ENCODE measurements at places on chromosomes 7 and 10.

DNA sequence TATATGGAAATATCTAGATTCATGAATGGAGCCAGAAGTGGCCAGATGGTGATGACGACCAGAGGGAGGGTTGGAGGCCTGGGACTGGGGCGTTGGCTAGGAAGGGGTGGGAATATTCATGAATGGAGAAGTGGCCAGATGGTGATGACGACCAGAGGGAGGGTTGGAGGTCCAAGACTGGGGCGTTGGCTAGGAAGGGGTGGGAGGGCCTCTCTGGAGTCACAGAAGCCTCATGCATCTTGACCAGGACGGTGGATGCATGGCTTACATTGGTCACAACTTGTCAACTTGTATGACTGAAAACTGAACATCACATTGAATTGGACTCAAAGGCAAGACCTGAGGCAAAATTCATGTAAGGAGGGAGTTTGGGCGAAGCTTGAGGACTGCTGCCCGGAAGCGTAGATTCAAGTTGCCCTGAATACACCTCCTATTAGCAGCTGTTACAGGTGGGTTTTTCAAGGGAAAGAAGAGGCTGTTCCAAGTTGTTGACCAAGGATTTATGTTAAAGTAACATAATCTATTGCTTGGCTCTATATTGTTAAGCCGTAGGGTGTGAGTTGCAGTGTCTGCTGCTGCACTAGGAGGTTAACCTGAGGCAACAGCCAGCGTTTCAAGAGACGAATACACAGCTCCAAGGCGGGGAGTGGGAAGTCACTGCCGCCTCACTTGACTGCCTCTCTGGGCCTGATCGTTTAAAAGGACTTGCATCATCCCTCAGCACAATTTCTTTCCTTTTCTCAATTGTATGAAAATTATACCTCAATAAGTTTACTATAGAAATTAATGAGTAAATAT is 55.1 kb upstream of the FAM20C start:
- DNase-seq, result no peak

DNA sequence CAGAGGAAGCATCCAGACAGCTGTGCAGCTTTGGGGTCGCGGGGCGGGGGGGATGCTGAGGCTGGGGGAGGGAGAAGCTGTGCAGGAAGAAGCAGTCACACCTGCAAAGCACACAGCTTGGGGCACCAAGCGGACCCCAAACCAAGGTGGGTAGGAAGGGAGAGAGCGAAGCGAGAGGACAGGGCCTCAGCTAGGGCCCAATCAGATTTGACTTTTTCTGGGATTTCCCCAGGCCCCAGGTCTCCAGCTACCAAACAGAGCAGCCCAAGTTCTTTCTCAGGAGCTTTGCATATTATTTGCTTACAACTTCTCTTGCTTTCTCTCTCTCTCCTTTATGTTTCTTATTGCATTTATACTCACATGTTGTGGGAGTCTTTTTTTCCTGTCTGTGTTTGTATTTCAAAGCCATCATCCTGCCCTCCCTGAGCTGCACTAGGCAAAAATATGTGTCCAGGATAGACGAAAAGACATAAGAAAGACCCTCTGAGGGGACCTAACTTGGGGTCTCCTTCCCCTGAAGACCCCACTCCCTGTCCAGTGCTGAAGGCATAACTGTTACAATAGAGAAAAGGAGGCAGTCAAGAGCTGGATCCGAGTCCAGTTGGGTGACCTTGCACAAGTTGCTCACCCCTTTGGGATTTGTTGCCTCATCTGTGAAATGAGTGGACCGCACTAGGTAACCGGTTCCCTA is 50.6 kb upstream of the SMNDC1 start:
- DNase-seq, result no peak

DNA sequence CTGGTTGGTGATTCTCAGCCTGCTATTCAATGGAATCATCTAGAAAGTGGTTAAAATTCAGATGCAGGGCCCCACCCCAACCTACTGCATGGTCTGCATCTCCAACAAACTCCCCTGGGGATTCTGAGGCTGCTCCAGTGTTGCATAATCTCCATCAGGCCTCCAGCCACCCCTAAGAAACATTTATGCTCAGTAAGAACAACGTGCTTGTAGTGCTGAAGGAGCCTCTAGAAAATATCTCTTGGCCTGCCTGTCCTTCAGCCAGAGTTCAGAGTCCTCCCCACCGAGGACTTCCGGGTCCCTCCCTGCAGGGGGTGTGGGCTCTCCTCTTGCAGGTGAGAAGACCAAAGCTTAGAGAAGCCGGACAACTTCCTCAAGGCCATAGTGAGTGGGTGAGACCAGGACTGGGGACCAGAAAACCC is 159.8 kb downstream of the SH3PXD2A start:
- DNase-seq, result peak; percentile 82

- DNase-seq, result peak; percentile 59
These were observed 23.0 kb upstream of the EGFR start for GRCh38 chr7:54995610-54996363.

DNA sequence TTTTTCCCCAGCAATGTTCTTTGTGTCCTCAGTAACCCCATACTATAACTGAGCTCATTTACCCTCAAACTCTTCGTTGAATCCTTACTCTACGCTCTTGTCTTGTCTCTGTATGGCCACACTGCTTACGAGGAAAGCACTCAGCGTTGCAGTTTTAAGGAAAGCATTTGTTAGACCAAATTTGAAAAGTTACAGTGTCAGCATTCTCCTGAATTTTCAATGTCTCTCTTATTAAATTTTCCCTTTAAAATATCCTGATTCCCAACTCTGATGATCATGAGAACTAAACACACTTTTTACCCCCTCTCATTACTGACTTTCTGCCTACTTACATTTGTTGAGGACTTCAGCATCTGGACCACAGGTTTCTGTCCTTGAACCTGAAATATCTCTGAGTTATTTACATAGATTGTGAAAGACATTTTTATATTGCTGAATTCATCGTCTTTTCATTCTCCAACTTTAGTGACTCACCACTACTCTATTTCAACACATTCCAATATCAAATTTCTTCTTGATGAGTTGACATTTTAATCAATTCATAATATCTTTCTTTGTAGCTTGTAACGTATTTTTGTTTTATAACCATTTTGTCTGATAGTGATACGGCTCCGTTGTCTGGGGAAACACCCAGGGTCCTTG is 19.8 kb upstream of the VWDE start:
- peak; percentile 61 for DNase-seq

GRCh38 chr10:58048936-58049335 is 218.8 kb downstream of the IPMK start:
- DNase-seq, result no peak

GRCh38 chr7:25613912-25614311 is 385.6 kb upstream of the NPVF start:
- no peak for DNase-seq

GRCh38 chr7:65239707-65240352 is 133.8 kb upstream of the ZNF92 start:
- peak; percentile 40 for DNase-seq

- no peak for DNase-seq
These were observed 218.4 kb upstream of the SEMA3D start for GRCh38 chr7:85405016-85405902.

GRCh38 chr10:10642751-10643150 is 374.9 kb upstream of the CELF2 start:
- no peak for DNase-seq

DNA sequence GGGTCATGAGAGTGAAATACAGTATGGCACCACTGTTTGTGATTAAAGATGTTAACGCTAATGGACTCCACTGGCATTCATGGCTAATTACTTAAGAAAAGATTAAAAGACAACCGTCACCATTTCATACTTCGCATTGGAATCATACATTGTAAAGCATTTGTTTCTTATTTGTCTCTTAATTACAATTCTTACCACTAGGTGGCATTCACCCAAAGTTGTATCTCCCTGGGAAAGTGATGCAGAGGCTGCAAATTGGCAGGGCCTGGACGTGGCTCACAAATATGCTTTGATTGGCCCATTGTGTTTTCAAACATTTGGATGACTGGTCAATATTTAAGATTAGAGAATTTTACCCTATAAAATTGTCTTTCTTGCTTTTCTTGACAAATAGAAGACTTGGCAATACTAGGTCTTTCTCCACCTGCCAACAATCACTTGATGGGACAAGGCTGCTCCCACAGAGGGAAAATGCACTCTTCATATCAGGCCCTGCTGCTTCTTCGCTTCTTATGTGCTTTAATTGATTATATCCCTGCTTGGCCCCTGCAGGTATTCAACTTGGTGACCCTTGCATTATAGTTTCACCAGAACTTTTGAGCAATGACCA is 72.1 kb upstream of the STARD3NL start:
- DNase-seq, result peak; percentile 88

- DNase-seq, result no peak
These were observed 92.6 kb downstream of the SH2D4B start for GRCh38 chr10:80630324-80630723.

- no peak for DNase-seq
These were observed 844.9 kb upstream of the COBL start for GRCh38 chr7:52161483-52161882.

GRCh38 chr10:46014683-46015405 is 15.6 kb downstream of the NCOA4 start:
- DNase-seq, result no peak

GRCh38 chr7:21104124-21104500 is 317.4 kb upstream of the SP8 start:
- no peak for DNase-seq

GRCh38 chr10:84341538-84341856 is 13.1 kb downstream of the CCSER2 start:
- DNase-seq, result no peak

- DNase-seq, result peak; percentile 50
These were observed 2.7 kb downstream of the CAV1 start for GRCh38 chr7:116527521-116527920.

DNA sequence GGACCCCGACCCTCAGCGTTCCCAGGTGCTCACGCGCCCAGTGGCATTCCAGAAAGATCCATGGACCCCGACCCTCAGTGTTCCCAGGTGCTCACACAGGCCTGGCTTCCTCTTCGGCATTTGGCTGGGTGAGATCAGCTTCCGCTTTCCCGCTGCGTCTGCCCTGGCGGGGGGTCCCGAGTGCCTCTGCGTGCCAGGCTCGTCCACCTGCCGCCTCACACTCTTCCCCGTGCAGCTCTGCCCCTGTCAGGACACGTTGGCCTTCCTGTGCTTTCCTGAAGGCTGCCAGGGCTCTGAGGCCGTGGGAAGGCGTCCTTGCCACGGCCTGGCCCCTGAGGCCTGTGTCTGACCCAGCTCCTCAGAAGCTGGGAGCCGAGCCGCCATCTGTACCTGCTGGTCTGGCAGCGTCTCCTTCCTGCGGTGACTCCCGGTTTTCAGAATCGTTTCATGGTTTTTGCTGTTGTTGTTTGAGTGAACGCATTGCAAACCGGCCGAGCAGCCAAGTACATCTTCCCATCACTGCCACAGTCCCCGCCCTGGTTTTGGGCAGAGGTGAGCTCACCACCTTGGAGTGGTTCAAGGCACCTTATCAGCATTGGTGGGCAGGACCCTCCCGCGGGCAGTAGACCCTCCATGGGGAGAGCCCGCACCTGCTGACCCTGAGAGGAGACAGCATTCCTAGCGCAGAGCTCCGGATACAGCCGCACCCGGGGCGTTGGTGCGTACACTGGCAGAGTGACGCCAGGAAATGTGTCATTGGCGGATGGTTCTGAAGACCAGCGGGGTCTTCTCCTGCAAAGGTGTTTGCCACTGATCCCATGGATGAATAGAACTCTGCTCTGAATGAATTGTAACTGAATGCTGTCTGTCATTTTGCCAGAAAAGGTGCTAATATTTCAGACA is 17.4 kb downstream of the NKX6-2 start:
- DNase-seq, result no peak

- no peak for DNase-seq
These were observed 179.5 kb upstream of the TMEM106B start for GRCh38 chr7:12031638-12032037.

GRCh38 chr7:41252551-41252950 is 450.3 kb downstream of the INHBA start:
- no peak for DNase-seq

DNA sequence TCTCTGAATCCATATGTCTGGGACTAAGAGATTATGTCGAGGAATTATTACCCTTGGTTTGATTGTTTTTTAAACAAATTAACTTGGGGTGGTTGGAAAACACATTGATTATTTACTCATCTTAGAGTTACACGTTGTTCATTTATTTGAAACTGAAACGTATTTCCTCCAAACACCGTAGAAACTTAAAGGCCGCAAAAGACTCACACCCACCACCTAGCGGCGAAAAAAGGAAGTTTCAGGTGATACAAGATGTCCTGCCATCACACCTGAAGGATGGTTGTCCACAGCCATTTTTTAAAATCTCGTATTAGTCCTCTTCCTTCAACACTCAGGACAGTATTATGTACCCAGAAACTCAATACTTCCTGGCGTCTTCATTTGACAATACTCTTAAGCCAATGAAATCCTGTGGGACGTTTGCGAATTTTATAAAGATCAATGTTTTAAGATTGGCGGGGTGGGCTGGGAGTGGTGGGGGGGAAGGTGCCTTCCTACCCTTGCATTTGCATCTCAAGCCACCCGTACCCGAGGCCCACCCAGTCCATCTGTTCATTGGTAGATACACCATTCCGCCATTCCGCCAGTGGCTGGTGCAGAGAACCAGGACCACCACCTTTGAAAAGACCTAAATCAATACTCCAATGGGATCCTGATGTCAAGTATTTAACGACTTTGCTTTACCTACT is 1.4 kb upstream of the LCOR start:
- peak; percentile 90 for DNase-seq

DNA sequence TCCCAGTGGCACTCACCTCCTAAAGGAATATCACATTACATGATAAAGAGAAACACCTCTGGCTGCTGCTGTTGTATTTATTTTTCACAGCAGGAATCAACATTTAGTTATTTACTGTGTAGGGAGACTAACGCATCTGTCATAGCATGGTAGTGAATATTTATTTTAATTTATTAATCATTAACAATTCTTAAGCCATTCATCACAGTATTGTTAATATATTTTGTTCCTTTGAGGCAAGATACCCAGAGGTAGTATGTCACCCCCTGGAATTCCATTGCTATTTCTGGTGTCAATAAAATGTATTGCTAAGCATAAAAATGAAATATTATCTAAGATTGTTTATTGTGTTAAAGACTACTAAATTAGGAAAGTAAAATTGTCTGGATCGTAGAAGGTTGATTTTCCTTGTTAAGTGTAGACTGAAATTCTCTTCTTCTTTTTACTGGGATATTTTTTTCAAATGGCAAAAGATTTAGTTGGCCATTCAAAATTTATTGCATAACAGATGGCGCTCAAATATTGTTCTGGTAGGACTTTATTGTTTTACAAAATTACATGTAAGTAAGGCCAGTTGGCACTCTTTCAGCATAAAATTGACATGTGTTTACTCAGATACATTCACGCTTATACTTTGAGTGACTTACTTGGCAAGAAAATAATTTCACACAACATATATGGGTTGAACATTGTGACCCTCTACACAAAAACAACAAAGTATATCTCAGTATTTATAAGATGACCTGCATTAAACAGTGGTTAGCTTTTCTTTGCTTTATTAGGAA is 1358.7 kb upstream of the SORCS1 start:
- DNase-seq, result no peak

- no peak for DNase-seq
These were observed 22.1 kb upstream of the SYPL1 start for GRCh38 chr7:106134241-106134640.
